Right atrium auricular region (tissue), 2 donors: ENCODE measurements at places on chromosomes 1 and 21. TPM values are rescaled to one million over a fixed set of nuclear protein-coding genes. Genes with fewer than 3 reads are reported as not detected.

- DNase-seq: peak; percentile 9
Measured at GRCh38 chr1:37159102-37159501, 124.8 kb upstream of the GRIK3 start.

GRCh38 chr1:225451840-225452515 lies 24.1 kb upstream of the LBR start:
- DNase-seq: no peak

GRCh38 chr1:175690298-175690697 lies 53.1 kb downstream of the TNR start:
- DNase-seq: no peak

GRCh38 chr1:78351551-78352216 lies 139.1 kb upstream of the PTGFR start:
- no peak for DNase-seq

DNA sequence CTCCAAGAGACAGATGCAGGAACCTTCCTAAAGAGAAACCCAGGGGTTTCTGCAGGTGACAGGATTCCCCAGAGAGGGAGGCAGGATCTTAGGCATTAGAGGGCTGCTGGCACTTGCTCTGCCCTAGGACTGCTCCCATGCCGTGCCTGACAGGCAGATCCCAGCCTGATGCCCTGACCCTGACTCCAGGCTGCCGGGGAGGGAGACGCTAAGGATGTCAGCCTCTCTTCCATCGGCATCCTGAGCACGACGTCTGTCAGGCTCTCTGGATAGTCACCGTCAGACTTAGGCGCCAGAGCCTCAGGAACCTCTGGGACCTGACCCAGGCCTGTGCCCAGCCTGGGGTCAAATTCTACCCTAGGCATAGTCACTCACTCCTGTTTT lies 157.1 kb downstream of the NPHP4 start:
- no peak for DNase-seq

DNA sequence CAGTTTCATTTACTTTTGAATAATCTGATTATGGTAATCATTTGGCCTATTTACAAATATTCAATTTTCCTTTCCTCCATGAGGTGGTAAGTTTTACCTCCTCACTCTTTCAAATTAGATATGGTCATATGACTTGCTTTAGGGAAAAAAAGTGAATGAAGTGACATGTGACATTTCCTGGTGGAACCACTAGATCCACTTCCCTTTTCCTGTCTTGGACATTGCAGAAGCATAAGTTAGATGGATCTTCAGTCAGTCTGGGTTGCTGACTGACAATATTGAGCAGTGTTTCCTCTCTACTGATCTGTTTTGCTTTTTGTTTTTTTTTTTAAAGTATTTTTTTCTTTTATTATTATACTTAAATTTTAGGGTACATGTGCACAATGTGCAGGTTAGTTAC lies 481.1 kb upstream of the PTBP2 start:
- DNase-seq: no peak

- no peak for DNase-seq
Measured at GRCh38 chr1:102190429-102190828, 193.7 kb upstream of the OLFM3 start.

DNA sequence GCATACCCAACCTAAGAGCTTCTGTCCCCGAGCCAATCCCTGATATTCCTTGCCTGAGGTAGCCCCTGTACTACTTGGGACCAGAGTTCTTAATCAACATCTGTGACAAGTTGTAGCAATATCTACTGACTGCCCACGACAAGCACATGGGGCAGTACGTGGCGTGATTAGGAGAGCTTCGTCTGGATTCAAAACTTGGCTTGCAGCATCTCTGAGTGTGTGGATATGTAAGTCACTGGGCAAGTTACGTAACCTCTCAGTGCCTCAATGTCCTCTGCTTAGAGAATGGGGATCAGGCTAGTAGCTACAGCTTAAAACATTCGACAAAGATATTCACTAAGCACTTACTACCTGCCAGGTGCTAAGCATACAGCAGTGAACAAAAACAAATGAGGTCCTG lies 5.0 kb downstream of the HSPG2 start:
- peak; percentile 90 for DNase-seq

GRCh38 chr1:20358761-20359263 lies 68.1 kb downstream of the VWA5B1 start:
- no peak for DNase-seq

DNA sequence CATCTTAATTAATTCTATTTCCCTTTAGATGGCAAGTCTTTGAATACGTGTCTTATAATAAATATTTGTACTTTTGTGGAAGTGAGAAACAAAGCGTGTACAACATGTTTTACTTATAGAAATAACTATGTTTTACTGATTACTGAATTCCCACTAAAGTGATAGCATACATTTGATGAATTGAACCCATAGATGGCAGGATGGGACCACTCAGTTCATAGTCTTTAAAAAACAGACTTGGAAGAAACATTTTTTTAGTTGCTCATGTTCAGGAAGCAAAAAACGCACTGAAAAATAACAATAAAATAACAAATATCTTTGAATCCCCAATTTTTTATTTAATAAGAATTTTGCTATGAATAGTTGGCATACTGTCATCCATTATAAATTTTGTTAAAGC lies 507.1 kb upstream of the ZRANB2 start:
- no peak for DNase-seq

DNA sequence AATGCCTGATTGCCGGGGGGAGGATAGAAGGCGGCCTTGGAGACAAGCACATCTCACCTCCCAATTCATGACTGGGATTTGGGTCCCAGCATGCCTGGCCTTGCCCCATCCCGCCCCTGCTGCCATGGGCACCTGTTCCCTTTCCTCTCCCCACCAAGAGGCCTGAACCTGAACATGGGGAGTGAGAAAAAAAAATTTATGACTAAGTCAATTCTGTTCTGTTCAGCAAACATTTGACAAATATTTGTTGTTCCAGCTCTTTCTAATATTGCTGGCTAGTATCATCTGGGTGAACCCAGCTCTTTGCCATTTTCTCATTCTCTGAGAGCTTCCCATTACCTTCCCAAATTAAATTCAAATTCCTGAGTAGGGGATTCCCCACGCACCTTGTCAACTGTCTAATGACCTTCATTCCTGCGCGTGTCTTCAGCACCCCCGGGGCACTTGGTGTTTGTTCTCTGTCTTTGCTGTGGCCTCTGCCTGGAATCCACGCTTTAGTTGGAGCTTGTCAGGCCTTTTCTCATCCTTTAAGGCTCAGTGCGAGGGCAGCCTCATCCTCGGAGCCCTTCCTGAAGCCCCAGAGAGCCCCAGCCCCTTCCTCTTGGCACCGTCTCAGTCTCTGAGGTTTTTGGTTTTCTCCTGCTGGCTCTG lies 42.8 kb downstream of the ARHGEF10L start:
- DNase-seq: no peak

GRCh38 chr1:41650028-41650880 lies 165.8 kb upstream of the EDN2 start:
- peak; percentile 69 for DNase-seq

DNA sequence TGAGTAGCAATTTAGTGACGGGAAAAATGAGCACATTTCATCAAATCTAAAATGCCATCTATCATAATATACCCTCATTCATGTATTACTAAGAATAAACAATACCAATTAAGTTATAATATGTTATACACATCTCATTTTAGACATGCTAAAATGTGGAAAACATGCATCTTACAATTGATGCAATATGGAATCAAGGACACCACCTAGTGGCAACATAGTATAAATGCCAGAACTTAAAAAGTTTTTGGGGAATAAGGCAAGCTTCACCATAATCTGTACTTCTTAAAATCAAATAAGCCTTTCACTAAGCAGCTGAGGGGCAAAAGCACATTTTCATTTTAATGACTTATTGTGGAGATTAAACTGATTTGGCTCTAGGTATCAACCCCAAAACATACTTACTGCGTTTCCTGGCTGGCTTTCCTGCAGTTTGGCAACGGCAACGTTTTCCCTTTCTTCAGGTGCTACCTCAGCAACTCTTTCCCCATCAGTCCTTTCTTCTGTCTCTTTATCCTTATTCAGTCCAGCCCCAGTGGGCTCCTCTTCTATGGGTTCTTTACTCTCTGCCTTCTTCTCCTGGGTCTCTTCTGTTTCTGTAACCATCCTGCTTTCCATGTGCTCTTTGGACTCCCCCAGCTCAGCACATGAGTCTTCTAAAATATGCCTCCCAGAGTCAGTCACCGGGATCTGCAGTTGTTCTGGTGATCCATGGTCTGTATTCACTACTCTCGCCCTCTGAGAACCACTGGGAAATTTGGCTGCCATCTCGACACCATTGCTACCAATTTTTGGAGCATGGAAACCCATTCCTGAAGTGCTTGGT lies 11.4 kb downstream of the SDE2 start:
- no peak for DNase-seq

GRCh38 chr1:109249654-109250401 lies 489 bp downstream of the CELSR2 start:
- no peak for DNase-seq

GRCh38 chr1:94050675-94051074 lies 70.3 kb downstream of the ABCA4 start:
- no peak for DNase-seq

DNA sequence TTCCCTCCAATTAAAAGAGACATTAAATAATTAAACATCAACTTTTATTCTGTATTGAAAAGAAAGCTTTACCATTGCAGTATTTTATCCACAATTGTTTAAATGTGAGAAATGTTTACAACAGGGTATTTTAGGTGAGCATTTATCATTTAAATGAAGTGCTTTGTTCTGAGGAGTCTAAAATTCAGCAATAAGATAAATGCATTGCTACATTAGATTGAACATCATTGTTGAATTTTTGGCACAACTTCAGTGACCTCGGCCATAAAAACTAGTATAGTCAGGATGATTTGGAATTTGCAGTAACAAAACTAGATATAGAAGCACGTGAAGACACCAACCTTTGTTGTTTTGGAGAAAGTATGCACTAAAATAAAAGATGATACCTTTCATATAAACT lies 692.9 kb downstream of the USP25 start:
- DNase-seq: no peak

GRCh38 chr1:227417756-227418480 lies 99.6 kb upstream of the CDC42BPA start:
- DNase-seq: no peak

- peak; percentile 67 for DNase-seq
Measured at GRCh38 chr1:182674346-182675246, 9.8 kb downstream of the RGS8 start.

DNA sequence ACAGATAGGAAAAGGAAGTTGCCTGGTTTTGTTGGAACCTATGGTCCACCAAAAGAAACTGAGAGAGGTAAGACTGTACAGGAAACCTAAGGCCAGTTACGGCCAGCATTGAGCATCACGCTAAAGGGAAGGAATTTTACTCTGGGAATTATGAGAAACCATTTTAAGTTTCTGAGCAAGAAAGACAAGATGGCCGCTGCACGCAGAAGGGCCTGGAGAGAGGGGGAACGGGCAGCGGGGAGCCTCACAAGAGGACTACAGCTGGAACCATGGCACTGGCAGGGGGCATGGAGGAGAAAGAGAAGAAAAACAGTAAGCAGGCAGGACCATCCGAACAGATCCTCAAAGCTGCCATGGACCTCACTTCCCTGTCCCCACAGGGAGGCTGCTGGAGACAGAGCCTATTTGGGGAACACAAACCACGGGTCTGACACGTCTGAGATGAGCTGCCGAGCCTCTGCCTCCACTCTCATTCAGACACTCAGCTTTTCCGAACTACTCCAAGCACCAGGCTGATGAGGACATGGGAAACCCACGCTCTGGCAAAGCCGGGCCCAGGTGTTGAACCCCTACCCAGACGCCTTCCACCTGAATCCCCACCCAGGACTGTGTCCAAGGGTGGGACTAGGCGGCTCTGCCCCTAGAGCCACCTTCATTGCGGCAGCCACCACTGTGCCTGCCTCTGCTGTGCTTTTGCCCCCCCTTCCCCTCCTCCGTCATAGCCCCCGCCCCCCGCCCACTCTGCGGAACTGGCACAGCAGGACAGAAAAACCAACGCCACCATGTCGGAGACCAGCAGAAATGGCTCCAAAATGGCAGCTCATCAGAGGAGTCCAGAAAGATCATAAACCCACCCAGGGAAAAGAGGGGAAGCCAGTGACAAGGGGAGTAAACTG lies 69.0 kb downstream of the CD46 start:
- DNase-seq: no peak

DNA sequence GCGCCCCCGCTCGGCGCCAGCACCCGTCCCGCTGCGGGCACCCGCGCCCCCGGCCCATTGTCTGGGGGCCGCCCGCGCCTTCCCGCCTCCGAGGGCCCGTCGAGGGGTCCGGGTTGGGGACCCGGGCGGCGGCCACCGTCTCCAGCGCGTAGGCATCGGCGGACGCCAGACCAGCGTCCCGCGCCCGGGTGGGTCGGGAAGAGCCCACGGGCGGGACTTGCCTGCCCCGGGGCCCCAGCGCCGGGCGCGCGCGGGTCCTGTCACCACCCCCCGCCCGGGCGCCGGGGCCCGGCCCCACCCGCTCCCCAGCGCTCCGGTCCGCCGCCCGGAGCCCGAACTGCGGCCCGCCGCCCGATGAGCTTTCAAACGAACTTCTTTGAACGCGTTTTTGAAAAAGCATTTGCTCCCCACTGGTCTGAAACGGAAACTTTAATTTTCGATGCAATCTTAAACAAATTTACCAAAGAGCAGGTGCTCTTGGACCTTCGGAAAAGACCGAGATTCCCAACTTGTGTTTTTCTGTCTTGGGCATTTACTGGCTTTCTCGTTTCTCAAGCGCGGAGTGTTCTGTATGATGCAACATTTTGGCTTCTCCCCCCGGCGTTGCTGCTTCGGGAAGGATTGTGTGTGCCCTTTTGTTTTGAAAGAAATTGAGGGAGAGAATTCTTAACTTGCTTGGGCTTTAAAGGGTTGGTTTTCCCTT lies 615 bp downstream of the CLIC4 start:
- DNase-seq: peak; percentile 84

DNA sequence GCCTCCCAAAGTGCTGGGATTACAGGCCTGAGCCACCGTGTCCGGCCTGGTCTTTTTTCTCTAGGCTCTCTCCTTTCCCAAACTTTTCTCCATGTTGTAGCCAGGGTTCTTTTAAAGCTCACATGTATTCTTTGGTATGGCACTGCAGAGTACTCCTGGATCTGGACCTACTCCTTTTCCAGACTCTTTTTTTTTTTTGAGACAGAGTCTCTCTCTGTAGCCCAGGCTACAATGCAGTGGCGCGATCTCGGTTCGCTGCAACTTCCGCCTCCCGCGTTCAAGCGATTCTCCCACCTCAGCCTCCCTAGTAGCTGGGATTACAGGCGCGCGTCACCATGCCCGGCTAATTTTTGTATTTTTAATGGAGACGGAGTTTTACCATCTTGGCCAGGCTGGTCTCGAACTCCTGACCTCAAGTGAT lies 602 bp upstream of the MED18 start:
- DNase-seq: no peak

RXRG gene
- total RNA-seq: 1.2 TPM

OR2L2 gene
- total RNA-seq: not detected

MYCL gene
- total RNA-seq: 1.3 TPM

SH3BP5L gene
- total RNA-seq: 13.6 TPM

C1orf116 gene
- 0.35 TPM for total RNA-seq

SHE gene
- 10.8 TPM for total RNA-seq

INTS11 gene
- 65.2 TPM for total RNA-seq

LRRC71 gene
- total RNA-seq: not detected

LINGO4 gene
- total RNA-seq: 0.33 TPM

PUM1 gene
- total RNA-seq: 68.8 TPM

PTPRU gene
- 22.4 TPM for total RNA-seq

C1QA gene
- total RNA-seq: 107 TPM
